ENCODE measurements at places on chromosomes 3 and 15.

- peak; percentile 91 for DNase-seq
These were observed 6.8 kb downstream of the SERPINI1 start for GRCh38 chr3:167742338-167742737.

DNA sequence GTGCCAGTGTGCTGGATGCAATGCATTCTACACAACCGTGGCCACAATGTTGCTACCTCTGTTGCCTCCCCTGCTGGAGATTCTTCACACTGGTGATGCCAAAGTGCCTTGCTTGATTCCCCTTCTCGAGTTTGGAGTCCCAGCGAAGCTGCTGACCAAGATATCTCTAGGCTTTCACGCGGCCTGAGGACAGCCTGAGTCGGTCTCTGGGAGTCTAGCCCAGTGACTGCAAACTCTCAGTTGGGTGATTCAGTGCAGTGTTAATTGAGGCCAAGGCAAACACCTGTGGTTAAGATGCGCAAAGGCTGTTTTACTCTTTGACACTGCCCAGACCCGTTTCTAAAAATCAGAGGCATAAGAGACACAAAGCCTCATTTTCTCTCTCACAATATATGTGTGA is 434.4 kb downstream of the NR2F2 start:
- no peak for DNase-seq

DNA sequence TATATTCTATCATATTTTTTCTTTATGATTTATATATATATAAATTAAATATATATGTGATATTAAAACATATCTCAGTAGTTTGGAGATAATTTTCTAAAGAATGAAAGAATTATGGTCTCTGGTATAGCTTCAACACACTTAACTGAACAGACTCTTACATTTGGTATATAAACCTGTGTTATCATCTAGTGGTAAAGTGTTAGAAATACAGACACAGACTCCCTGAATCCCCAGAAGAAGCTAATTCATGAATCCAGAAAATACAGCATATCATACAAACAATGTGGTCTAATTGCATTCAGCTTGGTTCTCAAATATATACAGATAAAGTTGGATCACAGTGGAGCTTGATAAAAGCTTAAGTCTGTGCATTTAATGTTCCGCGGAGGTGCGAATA is 1100.4 kb downstream of the ROBO2 start:
- DNase-seq: no peak

- no peak for DNase-seq
These were observed 132.7 kb downstream of the GHSR start for GRCh38 chr3:172315401-172316091.

DNA sequence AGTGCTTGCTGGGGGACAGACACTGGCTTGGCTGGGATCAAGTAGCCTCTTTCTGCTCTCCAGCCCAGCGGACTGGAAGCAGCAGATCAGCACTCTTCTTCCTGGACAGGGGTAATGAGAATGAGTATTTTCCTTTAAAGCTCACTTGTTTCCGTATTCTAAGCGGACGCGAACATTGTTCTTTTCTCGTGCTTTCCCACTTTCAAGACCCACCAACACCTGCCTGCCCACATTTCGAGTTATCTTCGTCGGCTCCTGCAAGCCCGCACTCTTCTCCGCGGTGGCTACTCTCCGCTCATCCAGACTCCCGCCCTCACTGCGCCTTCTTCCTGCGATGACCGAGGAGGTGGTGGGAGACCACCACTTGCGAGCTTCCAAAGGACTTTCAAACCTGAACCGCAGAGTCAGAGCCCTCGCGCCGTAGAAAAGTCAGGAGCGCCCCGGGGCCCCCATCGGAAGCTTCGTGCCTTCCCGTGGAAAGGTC is 1.6 kb upstream of the PPM1L start:
- DNase-seq: peak; percentile 58

GRCh38 chr3:99640214-99640851 is 1.9 kb downstream of the COL8A1 start:
- no peak for DNase-seq

DNA sequence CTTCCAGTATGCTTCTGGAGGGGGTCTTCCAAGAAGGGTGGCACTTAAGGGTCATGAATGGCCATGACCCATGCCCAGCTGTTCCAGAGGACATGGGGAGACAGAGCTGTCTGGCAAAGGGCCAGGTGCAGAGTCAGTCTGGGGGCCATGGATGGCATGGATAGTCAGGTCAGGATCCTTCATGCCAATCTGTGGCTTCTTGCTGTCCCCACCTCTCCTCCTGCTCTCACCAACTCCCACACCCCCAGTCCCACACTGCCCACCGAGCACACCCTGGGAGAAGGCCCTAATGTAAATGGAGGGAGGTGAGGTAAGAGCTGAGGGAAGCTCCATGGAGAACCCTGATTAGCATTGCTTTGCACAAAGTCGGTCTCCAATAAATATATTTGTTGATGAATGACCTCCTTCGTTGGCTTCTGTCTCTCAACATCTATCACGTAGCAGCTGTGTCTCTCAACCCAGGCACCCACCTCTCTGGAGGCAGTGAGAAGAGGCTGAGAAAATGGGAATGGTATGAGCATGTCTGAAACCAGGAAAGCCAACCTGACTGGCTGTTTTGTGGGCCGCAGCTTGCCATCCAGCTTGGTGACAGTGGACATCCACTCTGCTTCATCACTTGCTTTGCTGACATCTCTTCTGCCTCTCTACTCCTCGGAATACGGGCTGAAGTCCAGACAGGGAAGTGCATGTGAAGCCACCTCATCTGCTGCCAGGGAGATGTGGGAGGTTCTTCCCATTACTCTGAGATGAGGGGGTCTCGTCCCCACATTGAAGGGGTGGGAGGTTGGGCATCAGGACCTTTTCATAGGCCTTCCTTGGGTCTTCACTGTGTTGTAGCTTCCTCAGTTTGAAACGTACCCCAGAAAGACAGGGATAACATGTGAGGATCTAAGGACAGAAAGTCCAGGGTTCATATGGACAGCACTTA is 37.7 kb upstream of the RAB6B start:
- no peak for DNase-seq

Data from pons (tissue), 1 donor.